ENCODE measurements at places on chromosomes 12 and 14.

DNA sequence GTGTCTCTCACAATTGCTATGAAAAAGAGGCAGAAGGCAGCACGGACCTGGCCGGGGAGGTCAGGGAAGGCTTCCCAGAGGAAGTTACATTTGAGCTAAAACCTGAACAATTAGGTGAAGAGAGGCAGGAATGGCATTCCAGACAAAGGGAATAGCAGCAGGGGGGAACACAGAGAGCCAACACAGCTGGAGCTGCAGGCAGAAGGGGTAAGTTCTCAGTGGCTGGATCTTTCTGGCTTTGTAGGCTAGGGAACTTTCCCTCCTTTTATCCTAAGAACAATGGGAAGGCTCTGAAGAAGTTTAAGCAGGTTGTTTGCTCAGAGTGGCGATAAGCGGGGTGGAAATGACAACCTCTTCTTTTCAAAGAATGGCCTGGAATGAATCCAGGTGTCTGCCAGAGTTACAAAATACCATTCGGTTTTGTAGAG lies 100.0 kb downstream of the PRIMA1 start:
- no peak for DNase-seq

DNA sequence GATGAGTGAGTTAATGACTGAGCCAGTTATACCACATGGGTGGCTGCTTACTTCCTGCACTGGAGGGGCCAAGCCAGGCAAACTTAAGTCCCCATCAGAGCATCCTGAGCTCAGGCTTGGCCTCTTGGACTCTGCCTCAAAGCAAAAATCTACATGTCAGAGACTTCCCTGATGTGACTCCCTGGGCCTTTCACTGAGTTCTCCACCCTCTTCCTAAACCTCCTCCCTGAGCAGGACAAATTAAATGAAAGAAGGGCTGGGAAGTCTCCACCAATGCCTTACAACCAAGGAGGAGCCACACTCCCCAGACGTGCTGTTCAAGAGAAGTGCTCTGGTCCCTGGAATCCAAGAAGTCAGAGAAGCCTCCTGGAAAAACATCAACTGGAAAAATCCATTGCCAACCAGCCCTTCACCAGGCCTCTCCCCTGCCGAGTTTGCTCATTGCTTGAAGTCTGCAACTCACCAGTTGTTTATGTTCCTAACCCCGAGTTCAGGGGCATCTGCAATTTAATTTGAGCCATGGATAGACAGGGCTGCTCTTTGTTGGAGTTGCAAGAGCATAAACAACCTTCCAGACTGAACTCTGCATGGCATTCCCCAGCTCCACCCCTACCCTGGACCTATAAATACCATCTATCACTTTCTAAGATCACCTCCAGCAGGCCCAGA lies 160.5 kb downstream of the ANO2 start:
- DNase-seq = no peak

DNA sequence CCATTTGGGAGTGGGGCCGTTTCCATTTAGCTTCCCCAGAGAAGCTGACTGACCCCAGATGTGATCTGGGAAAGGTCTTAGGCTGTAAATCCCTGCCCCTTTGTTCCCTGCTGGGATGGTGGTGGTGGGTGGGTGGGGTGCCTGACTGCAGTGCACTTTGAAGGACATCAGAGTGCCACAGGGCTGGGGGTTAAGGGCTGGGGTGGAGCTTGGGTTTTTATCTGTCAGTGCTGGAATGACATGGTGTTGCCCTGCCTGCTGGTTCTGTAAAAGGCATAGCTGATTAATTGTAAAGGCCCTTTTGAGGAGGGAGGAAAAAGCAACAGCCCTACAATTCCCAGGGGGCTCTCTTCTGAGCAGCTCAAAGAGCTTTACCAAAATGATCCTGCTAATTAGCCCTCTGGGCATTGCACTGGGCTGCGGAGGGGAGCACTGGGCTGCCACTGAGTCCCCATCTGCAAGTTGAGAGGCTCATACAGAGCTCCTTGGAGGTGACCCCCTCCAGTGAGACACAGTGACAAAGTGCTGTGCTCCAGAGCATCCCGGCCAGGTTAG lies 21.1 kb downstream of the PLEKHG3 start:
- no peak for DNase-seq

GRCh38 chr14:77024171-77024691 lies 4.3 kb downstream of the IRF2BPL start:
- no peak for DNase-seq

DNA sequence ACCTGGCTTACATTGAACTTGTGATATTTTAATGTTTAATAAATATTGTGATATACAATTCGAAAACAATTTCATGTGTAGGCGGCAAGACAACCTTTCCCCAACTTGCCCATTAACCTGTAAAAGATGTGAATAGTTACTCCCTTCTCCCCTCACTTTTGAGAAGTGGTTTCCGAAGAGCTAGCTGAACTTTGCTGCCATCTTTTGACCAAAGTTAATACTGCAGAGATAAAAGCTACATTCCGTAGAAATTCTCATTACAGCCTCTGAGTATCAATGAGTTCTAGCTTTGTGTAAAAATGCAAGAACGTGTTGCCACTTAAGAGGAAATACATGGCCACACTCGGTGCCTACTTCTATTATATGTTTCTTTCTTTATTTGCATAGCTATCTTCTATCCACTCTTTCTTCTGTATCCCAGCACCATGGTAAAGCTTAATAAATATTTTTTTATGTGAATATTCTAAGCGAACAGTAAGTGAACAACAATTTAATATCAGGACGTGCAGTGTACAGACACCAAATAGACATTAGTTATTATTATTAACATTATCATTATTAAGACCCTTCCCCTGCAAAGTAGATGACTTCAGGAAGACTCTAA lies 105.1 kb upstream of the TMEM260 start:
- no peak for DNase-seq

GRCh38 chr14:88342980-88343379 lies 19.9 kb upstream of the KCNK10 start:
- no peak for DNase-seq

GRCh38 chr12:87425942-87426554 lies 603.2 kb downstream of the C12orf50 start:
- DNase-seq = no peak

GRCh38 chr12:109458086-109458485 lies 19.0 kb downstream of the KCTD10 start:
- DNase-seq = no peak

DNA sequence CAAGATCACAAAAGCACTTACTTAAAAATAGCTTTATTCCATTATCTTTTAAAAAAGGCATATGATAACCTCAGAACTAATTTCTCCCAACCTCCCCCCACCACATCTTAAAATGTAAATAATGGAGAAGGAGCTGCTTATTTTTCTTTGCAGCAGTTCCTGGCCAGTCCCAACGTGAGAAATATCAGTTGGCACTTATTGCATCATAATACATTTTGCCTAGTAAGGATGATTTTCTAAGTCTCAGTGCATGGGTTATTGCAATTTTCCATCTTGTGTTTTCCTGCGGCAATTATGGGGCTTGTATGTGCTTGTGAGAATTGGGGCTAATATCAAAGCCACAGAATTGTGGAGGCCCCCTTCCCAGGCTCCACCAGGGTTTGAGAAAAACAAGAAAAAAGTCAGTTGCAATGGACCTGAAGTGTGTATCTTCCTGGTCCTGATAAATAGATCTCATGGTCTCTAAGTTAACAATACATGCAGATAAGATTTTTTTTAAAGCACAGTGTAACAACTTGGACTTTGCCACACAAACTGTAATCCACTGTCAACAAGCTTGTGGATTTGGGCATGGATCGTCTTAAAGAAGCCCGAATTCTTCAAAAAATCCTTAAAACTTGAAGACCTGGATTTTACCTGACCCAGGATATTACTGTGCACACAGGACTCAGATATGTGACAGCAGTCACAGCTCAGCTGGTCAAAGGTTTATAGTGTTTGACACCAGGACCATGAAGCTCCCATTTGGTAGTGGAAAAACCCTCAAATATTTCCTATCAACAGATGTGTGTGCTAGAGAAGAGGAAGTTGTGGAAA lies 2.8 kb upstream of the WSB2 start:
- DNase-seq = no peak

- DNase-seq = no peak
Observed at GRCh38 chr14:53501361-53502211, 348.5 kb upstream of the DDHD1 start.

DNA sequence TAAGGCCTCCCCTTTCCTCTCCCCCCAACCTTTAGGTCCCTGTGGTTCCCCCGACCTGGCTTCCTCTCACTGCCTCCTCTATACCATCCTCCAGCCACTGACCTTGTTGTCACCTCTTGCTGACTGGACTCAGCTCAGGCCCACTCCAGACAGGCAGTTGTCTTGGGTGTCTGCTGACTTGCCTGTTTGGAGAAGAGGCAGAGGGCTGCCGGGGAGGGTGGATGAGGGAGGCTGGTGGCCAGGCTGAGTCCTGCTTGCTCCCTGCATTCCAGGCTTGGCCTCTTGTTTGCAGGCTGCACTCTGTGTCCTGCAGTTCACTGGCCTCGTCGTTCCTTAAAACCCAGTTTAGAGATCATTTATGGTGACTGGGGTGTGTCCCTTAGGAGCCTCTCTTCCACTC lies 31.0 kb upstream of the RD3L start:
- DNase-seq = no peak

GRCh38 chr14:76193696-76194095 lies 42.0 kb downstream of the GPATCH2L start:
- no peak for DNase-seq

DNA sequence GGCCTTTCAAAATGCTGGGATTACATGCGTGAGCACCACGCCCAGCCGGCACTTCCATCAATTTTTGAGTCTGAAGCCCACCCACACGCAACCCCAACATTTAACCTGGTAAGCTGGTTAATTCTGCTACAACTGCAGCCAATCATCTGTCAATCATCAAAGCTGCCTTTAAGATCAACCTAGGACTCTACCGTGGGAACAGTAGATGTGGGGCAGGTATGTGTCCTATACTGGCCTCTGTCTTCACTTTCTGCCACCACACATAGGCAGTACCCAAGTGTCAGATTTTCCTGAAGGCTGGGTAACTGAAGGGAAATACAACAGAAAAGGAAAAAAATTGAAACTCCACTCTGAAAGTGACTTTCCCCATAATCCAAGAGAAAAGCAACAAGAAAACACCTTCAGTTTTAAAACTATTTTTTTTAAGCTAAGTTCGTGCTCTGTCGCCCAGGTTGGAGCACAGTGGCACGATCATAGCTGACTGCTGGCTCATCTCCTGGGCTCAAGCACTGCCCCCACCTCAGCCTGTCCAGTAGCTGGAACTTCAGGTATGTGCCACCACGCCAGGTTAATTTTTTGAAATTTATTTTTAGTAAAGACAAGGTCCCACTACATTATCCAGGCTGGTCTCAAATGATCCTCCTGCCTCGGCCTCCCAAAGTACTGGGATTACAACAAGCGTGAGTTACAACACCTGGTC lies 22.2 kb downstream of the VCPKMT start:
- DNase-seq = no peak

DNA sequence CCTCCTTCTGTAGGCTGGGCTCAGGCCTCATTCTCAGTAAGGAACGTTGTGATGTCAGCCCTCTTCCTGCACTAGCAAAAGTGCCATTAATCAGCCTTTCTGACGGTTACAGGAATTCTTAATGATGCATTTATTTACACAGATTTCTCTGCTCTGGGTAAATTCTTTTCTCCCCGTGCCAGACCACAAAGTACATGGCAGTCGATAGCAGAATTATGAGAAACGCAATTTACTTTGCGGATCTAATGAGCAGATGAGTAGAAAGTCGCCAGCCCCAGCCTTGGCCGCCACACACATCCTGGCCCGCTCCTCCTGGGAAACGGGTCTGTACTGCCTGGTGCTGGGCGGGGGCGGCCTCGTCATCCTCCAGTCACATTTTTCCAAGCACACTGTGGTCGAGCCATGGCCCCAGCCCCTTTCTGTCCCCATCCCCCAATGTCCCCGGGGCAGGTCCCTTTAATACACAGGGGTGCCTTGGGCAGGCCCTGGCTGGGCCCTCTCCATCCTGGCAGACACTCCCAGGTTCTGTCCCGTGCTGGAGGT lies 25.9 kb downstream of the NOC4L start:
- no peak for DNase-seq

DNA sequence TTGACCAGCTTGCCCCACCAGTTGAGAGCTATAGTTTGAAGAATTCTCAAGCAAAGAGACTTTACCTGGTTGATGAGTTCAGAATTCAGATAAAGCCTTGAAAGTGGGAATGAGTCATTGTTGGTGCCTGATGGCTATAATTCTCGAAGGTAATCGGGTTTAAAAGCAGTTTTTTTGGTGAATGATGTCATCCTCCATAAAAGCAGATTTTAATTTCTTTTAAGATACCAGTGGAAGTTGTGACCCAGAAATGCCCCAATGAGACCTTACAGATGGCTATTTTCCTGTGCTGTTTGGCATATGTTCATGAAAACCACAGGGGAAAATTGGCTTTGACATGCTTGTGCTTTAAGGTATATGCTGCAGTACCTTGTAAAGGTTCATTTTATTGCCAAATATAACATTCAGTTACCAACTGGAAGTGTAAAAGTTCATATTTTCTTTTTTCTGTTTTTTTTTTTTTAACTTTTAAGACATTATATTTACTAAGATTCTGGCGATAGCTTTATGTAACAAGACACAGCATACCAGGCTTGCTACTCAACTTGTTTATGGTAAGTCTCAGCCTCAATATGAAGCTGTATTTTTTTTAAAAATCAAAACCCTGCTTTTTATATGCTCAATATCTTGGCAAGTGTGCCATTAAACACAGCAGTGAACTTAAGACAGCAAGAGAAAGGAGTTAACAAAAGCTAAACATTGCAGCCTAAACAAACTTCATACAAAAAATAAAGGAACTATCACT lies 119.3 kb downstream of the LMNTD1 start:
- DNase-seq = no peak

Measured in activated naive CD4-positive, alpha-beta T cell (primary cell).